ENCODE measurements at places on chromosomes 13 and 19.

GRCh38 chr19:31226151-31226935, 122.9 kb downstream of the TSHZ3 start:
- no peaks in the 10 kb centered on the region for H3K4me1 ChIP-seq
- H3K27me3 ChIP-seq, result no peaks in the 10 kb centered on the region

DNA sequence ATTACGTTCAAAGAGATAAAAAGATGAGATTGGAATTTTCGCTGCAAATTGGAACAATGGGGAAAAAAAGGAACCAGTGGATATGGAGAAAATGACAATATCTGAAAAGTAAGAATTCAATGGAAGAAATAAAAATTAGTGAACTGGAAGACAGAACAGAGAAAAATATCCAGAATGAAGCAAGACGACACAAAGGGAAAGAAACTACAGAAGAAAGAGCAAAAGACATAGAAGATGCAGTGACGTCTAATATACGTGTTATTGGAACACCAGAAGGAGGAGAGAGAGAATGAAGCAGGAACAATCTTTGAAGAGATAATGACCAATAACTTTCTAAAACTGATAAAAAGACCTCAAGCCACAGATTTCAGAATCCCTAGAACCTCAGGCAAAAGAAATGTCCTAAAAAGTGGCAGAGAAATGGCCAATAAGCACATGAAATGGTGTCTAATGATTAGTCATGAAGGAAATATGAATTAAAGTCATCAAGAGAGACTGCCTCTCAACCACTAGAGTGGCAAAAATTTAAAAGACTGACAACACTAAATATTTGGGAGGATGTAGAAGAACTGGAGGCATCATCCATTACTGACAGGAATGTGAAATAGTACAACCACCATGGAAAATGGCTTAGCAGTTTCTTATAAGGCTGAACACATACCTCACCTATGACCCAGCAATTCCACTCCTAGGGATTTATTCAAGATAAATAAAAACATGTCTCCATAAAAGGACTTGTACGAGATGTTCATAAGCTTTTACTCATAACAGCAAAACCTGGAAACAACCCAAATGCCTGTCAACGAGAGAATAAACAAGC, 56.5 kb downstream of the GADD45B start:
- no peak overlapping the region for H3K27ac ChIP-seq
- H3K4me3 ChIP-seq, result no peak overlapping the region
- no peaks in the 10 kb centered on the region for H3K27me3 ChIP-seq
- H3K4me1 ChIP-seq, result peaks cover 16% of the 10 kb centered on the region

GRCh38 chr19:7873304-7874075, 700 bp downstream of the PRR36 start:
- no peak overlapping the region for H3K4me3 ChIP-seq
- H3K4me1 ChIP-seq, result peaks cover 27% of the 10 kb centered on the region

GRCh38 chr13:99506634-99507033, 5.4 kb downstream of the TM9SF2 start:
- H3K4me3 ChIP-seq, result no peak overlapping the region
- no peak for DNase-seq
- peaks cover 15% of the 10 kb centered on the region for H3K36me3 ChIP-seq
- peaks cover 65% of the 10 kb centered on the region for H3K4me1 ChIP-seq
- H3K27ac ChIP-seq, result no peak overlapping the region

GRCh38 chr13:21573920-21574712, 29.9 kb downstream of the MICU2 start:
- no peaks in the 10 kb centered on the region for H3K27me3 ChIP-seq
- no peak for DNase-seq
- H3K36me3 ChIP-seq, result no peaks in the 10 kb centered on the region
- H3K4me3 ChIP-seq, result no peak overlapping the region

- H3K4me1 ChIP-seq, result peaks cover 13% of the 10 kb centered on the region
- no peak overlapping the region for H3K4me3 ChIP-seq
- DNase-seq, result no peak
- no peaks in the 10 kb centered on the region for H3K27me3 ChIP-seq
- no peak overlapping the region for H3K27ac ChIP-seq
Observed at GRCh38 chr19:1648920-1649541, 3.4 kb downstream of the TCF3 start.

DNA sequence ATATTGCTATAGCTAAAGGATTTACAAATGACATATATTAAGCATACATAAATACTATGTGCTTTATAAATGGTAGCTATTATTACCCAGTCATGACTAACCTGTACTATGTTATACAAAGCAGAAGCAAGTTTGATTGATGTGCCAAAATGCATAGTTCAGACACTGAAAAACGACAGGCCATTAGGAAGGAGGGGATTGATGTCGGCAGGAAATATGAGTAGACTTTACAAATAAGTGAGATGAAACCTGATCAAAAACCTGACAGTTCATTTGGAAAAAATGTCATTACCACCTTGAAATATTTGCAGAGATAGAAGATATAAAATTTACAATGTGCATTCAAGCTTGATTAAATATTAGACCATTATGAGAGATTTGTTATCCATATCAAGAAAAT, 38.8 kb upstream of the TPP2 start:
- H3K27ac ChIP-seq, result no peak overlapping the region
- no peaks in the 10 kb centered on the region for H3K27me3 ChIP-seq
- H3K36me3 ChIP-seq, result no peaks in the 10 kb centered on the region
- no peak for DNase-seq
- no peak overlapping the region for H3K4me3 ChIP-seq

DNA sequence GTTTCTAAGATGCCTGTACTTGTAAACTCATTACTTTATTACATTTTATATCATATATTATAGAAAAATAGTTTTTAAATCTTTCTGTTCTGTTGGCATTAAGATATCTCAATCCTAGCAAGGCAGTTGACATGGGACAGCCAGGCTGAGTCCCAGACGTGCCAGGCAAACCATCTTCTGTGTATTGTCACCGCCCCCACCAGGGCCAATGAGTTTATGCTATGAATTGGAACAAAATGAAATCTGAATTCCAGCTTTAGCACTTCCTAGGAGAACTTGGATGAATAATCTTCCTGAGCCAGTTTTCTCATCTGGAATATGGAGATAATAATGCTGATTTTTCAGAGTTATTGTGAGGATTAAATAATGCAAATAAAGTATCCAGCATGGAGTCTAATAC, 79.9 kb upstream of the GSX1 start:
- no peak overlapping the region for H3K4me3 ChIP-seq
- H3K4me1 ChIP-seq, result no peaks in the 10 kb centered on the region
- no peaks in the 10 kb centered on the region for H3K36me3 ChIP-seq

DNA sequence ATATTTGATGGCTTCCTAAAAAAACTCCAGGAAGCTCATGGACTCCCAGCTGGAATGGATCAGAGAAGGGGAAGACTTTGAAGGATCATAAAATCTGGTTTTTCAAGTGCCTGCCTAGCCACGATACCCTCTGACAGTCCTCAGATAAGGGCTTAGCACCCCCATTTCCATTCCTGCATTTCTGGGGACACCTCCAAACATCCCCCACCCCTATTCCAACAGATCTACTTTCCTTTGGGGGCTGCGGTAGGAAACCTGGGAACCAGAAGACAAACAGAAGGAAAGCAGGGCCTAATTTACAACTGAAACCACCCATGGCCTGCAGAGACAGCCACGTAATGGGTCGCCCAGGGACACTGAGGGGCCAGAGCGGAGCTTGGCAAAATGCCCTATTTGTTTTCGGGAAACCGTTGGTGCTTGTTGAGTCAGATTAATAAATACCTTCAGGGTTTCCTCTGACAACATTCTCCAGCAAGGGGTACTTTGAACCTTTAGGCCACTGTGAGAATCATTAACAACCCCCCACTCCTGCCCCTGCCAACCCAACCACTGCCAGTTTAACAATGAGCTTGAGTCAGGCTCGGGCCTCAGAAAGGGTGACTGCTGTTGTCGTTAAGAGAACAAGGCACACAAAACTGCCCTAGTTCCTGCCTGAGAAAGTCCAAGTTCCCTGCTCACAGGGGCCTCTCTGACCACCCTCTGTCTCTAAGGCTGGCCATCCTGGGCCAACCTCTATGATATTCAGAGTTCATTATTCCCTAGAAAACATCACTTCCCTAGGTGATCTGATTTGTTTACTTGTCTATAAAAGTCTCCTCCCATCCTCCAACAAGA, 23.5 kb downstream of the RHPN2 start:
- DNase-seq, result no peak
- no peak overlapping the region for H3K27ac ChIP-seq
- H3K36me3 ChIP-seq, result no peaks in the 10 kb centered on the region
- H3K4me3 ChIP-seq, result no peak overlapping the region
- no peaks in the 10 kb centered on the region for H3K27me3 ChIP-seq

- no peaks in the 10 kb centered on the region for H3K4me1 ChIP-seq
- no peak overlapping the region for H3K4me3 ChIP-seq
- DNase-seq, result peak; percentile 13
- no peaks in the 10 kb centered on the region for H3K36me3 ChIP-seq
Observed at GRCh38 chr19:38022791-38023670, 116.0 kb downstream of the SIPA1L3 start.

- H3K4me3 ChIP-seq, result no peak overlapping the region
- no peaks in the 10 kb centered on the region for H3K27me3 ChIP-seq
Observed at GRCh38 chr13:34748596-34748995, 193.5 kb upstream of the NBEA start.

DNA sequence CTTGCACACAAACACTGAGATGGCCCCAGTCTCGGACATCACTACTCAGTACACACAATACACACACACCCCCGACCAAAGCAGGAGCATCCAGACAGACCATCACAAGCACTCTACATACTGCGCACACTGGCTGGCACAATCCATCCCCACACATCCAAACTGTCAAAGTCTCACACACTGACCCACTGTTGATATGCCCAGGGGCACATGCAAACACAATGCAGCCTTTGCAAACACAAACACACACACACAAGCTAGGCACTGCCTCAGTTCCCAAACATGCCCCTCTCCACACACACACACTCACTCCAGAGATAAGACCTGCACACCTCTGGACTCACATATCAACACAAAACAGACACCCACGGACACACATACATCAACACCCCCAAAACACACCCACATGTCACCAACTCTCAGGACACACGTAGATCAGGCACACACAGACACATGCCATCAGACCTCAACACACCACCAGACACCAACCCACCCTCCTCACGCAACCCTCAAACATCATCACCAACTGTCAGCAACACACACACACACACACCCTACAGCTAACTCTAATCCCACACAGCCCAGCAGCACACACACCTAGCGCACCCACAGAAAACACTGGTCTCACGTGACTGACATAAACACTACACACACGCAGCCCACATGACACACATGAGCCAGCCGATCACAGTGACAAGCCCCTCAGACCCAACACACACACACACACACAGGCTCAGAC, 1.9 kb downstream of the BBC3 start:
- H3K4me1 ChIP-seq, result peaks cover 51% of the 10 kb centered on the region
- peak overlapping the region; percentile 80 for H3K4me3 ChIP-seq
- DNase-seq, result peak; percentile 55
- H3K27me3 ChIP-seq, result no peaks in the 10 kb centered on the region

DNA sequence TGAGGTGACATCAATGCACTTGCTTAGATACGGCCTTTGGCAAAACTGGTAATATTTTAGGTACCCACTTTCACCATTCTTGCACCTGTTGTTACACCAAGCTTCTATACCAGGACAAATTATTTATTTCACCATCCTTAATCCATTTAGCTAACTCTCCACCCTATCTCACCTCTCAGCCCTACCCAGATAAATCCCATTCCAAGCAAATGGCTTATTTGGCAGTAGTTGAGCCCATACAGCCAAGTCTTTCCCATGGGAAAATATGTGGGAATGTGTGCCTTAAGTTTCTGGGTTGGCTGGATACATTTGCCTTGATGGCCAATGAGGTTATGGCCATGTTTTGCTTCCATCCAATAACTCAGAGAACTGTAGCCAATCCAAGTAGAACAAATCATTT, 551.9 kb downstream of the GPC6 start:
- DNase-seq, result no peak
- no peaks in the 10 kb centered on the region for H3K27me3 ChIP-seq
- H3K27ac ChIP-seq, result no peak overlapping the region
- H3K4me1 ChIP-seq, result no peaks in the 10 kb centered on the region
- no peaks in the 10 kb centered on the region for H3K36me3 ChIP-seq

DNA sequence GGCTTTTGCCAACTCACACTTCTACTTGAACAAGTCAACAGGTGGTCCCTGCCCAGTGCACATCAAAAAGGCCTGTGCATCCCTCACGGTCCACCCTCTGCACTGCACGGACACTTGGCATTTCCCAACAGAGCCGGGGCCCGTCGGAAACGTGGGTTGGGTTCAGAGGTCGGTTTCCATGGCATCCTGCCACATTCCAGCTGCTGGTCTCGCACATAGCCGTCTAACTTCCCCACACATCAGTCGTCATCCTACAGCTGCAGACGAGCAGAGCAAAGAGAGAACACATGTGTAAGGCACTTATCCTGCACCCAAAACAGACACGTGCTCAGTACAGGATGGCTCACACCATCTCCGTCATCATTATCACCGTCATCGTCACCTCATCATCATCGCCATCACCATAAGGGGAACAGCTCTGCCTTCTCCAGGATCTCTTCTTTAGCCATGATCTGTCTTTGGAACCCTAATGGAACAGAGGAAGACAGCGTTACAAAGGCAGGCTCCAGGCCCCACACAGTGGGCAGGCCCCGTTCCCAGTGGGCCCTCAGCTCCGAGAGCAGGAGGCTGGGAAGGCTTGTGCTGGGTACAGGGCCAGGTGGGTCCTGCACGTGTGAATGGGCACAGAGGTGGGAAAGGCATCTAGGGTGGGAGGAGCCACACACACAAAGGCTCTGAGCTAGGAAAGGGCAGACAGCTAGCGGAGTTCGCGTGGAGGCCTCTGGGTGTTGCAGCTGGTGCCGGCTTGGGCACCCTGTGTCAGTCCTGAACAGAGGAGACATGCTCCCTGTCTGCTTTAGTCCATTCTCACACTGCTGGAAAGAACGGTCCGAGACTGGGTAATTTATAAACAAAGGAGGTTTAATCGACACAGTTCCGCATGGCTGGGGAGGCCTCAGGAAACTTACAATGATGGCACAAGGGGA, 170.8 kb upstream of the SOX1 start:
- no peaks in the 10 kb centered on the region for H3K36me3 ChIP-seq
- H3K27me3 ChIP-seq, result peaks cover 5% of the 10 kb centered on the region
- no peak overlapping the region for H3K4me3 ChIP-seq
- H3K4me1 ChIP-seq, result no peaks in the 10 kb centered on the region

- H3K27me3 ChIP-seq, result no peaks in the 10 kb centered on the region
- H3K36me3 ChIP-seq, result no peaks in the 10 kb centered on the region
- peaks cover 35% of the 10 kb centered on the region for H3K4me1 ChIP-seq
- H3K4me3 ChIP-seq, result peak overlapping the region; percentile 76
- peak overlapping the region; percentile 69 for H3K27ac ChIP-seq
Observed at GRCh38 chr19:3360421-3361383, 5.7 kb upstream of the NFIC start.

DNA sequence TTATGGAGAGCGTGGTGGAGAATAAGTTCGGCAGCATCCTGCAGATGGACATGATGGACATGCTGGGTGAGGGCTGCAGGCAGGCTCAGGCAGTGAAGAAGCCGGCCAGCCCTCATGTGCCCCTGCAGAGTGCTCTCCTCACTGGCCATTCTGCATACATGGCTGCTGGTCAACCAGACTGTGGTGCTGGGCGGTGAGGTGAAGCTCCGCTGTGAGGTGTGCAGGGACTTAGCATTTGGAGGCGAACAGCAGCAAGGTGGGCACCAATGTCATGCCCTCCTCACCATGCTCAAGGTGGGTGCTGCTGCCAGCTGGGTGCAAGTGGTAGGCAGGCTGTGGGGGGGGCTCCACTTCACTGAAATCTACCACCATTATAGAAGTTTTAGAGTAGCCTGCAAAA, 5.7 kb upstream of the ZNF492 start:
- no peak overlapping the region for H3K4me3 ChIP-seq
- no peak for DNase-seq
- no peaks in the 10 kb centered on the region for H3K27me3 ChIP-seq
- H3K4me1 ChIP-seq, result no peaks in the 10 kb centered on the region

GRCh38 chr13:81779876-81780275, 1439.0 kb upstream of the SPRY2 start:
- no peak for DNase-seq
- H3K27me3 ChIP-seq, result no peaks in the 10 kb centered on the region
- no peaks in the 10 kb centered on the region for H3K36me3 ChIP-seq
- no peak overlapping the region for H3K27ac ChIP-seq
- H3K4me3 ChIP-seq, result no peak overlapping the region

Data from CD8-positive, alpha-beta memory T cell (primary cell).